IMR-90 (cell line): ENCODE measurements at places on chromosomes 3 and 15. TPM values are rescaled to one million over a fixed set of nuclear protein-coding genes. Genes with fewer than 3 reads are reported as not detected.

GRIP2 gene
- total RNA-seq: under 0.01 TPM in 1 of 2 replicates, not detected in the other

CFAP100 gene
- not detected in 2 replicates for total RNA-seq

CFAP91 gene
- total RNA-seq: not detected in 2 replicates

GOLGA6L10 gene
- under 0.01 and 0.28 TPM in 2 replicates for total RNA-seq

SEMA3B gene
- 3.9 and 4.3 TPM in 2 replicates for total RNA-seq

BFSP2 gene
- total RNA-seq: not detected in 2 replicates

LRRC2 gene
- 4.1 and 4.7 TPM in 2 replicates for total RNA-seq

PIGZ gene
- under 0.01 and 0.18 TPM in 2 replicates for total RNA-seq

CHL1 gene
- total RNA-seq: 1.6 and 2.2 TPM in 2 replicates

CLDN18 gene
- not detected in 2 replicates for total RNA-seq

PLA2G4D gene
- total RNA-seq: not detected in 2 replicates

CCDC66 gene
- 9.1 and 12.2 TPM in 2 replicates for total RNA-seq

FGD5 gene
- total RNA-seq: not detected in 2 replicates

CTXN2 gene
- not detected in 2 replicates for total RNA-seq

KLHL40 gene
- not detected in 2 replicates for total RNA-seq

SH2D7 gene
- total RNA-seq: not detected in 2 replicates

SEMA3F gene
- 7.3 and 9.2 TPM in 2 replicates for total RNA-seq

ZPLD1 gene
- under 0.01 TPM in 2 replicates for total RNA-seq

RTF1 gene
- total RNA-seq: 15.1 and 17.8 TPM in 2 replicates

C3orf49 gene
- total RNA-seq: not detected in 2 replicates
